ENCODE measurements at places on chromosomes 7 and 10.

DNA sequence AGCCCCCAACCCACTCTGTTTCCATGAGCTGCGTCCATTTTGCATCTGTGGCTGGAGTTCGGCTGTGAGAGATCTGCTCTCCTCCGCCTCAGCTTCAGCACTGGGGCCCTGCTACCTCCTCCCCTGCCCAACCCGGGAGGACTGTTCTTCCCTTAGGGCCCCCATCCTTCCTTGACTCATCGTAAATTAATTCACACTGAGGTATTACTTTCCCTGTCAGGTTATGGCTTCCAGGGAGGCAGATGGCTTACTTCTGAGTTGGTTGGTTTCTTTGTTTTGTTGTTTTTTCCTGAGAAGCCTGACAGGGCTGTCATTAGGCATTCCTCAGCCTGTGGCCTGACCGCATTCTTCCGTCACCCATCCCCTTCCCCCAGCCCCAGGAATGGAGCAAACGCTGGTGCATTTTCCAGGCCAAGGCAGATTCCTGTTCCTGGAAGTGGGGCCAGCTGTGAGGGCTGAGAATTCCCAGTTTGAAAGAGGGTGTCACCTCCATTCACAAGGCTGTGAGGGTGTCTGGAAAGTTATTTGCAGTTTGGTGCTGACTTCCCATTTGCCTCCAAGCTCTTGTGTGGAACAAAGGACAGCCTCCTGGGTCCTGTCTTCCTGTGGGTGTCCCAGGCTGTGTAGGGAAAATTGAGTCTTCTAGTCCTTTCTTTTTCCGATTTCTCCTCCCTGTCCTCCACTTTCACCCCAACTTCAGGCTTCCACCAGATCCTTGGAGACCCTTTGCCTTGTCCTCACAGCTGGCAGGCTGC is 11.7 kb downstream of the CPA5 start:
- DNase-seq, result no peak

DNA sequence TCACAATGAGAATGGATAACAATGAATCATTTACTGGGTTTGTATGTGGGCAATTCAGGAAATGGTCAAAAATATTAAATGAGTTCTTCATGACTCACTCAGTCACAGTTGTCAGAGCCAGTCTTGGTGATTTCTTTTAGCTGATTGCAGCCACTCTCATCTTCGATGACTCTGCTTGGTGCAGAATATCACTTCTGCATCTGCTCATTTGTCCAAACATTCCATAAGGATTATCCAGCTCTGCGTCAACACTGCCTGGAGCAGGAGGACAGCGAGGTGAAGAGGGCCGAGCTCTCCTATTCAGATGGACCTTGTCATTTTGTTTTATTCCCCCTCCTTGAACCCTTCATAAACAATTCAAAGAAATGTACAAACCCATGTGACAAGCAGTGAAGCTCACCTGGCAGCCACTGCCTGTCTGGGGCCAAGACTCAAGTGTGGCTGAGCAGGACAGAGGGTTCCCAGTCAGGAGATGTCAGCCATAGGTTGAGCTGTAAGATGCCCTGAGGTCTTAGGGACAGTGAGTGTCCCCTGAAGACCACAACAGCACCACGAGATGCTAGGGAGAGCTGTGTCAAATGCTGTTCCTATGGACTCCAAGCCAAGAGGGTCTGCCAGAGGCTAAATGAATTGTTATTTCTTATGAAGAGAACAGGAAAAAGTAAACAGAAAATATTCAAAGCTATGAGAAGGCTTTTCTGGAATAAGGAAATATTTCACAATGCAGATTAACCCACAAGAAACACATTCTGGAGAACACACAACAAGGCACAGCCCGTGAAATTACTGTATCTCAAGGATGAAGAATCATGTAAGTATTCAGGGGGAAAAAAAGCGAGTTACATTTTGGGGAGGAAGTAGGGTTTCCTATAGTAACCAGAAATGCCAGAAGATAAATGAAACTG is 33.1 kb upstream of the EGFR start:
- DNase-seq, result no peak

- no peak for DNase-seq
These were observed 102.7 kb downstream of the ZMIZ1 start for GRCh38 chr10:79171504-79171903.

DNA sequence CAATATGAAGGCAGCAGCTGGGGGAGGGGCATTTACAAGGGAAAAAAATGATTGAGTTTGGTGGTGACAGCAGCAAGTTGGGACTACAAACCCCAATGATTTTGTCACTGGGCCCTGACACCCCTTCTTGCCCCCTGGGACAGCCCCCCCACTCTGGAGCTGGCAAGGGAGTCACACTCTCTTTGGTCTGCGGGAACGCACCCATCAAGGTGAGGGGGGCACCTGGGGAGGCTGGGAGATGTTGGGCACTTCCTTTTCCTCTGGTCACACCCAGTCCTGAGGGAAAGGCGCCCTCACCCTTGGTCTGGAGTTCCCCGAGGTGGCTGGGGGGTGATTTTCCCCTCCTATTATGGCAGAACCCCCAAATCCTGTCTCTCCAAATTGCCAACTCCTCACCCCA is 24.4 kb downstream of the EPHB4 start:
- no peak for DNase-seq

DNA sequence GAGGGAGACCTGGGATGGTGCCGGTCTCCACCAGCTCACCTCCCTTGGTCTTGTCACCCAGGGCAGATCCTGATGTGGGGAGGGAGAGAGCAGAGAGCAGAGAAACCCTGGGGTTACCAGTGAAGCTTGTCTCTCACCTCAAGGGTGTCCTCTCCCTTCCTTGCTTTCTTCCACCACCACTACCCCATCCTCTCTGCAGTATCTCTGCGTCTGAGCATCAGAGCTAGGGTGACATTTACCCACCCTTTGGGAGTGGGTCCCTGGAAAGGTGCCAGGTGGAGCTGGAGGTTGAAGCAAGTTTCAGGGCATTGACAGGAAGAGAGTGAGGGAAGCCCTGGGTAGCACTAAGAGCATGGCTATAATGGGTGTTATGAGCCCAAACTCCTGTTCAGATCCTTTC is 75.2 kb upstream of the ANLN start:
- DNase-seq, result no peak

GRCh38 chr7:151366880-151367222 is 25.2 kb downstream of the NUB1 start:
- DNase-seq, result no peak

- no peak for DNase-seq
These were observed 19.6 kb upstream of the TLX1 start for GRCh38 chr10:101111547-101111946.

GRCh38 chr7:150586068-150586784 is 19.0 kb downstream of the GIMAP4 start:
- no peak for DNase-seq

GRCh38 chr10:14573666-14574261 is 200.9 kb downstream of the FAM107B start:
- DNase-seq, result no peak

DNA sequence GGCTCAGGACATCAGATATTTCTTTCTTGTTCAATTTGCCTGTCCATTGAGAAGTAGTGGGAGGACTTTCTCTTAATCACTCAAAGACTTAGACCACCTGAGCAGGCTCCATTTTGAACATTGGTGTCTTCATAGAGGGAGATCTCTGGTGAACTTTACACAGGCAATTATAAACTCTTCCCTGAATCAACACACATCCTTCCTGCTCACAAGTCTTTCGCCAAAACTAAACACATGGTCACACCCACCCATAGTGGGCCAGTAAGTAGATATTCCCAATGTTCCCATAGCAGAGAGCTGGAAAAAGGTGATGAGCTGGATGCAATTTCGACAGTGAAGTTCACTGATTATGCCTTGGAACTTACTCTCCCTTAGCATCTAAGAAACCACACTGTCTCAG is 8.2 kb upstream of the MACC1 start:
- no peak for DNase-seq

- DNase-seq, result no peak
These were observed 17.1 kb downstream of the ADCY1 start for GRCh38 chr7:45591101-45591906.

- peak; percentile 62 for DNase-seq
These were observed 372.5 kb downstream of the SDK1 start for GRCh38 chr7:3673524-3673923.

DNA sequence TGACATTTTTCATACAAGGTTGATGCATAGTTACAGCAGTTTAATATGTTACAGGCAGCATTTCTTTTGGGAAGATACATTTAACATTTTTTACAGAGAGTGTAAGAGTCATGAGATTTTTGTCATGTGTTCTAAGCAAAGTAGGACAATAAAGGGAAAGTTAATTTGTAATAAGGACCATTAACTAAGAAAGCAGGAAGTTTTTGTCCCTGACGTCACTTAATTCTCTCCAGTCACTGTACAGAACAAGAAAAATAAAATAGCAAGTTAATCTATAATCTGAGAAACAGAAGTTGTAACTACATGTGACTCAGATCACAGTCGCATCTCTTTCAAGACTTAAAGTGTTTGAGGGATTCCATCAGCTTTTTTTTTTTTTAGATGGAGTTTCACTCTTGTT is 49.5 kb upstream of the CAPZA2 start:
- DNase-seq, result no peak

DNA sequence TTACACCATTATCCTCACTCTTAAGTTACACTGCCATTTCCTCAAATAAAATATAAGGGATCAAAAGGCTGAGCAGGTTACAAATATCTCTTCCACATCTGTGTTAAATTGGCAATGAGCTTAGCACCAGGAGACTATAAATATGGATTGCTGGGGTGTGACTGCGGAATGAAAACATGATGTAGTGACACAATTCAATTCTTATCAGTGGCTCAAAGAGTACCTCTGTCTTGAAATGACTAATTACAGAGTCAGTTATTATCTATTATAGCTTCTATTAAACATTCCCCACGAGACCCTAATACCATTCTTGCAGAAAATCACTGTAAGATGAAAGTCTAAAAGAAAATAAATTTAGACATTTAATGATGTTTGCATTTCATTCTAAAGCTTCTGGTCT is 67.1 kb downstream of the RELN start:
- DNase-seq, result no peak

All from NCI-H526 (cell line).